ENCODE measurements at places on chromosomes 5 and 9. TPM values are rescaled to one million over a fixed set of nuclear protein-coding genes. Genes with fewer than 3 reads are reported as not detected.

ARHGAP26 gene
- total RNA-seq, result 2.3 TPM

RBM22 gene
- 25.5 TPM for total RNA-seq

SLC6A3 gene
- not detected for total RNA-seq

CPLANE1 gene
- total RNA-seq, result 11.7 TPM

SKP2 gene
- 45.8 TPM for total RNA-seq

TXNDC8 gene
- total RNA-seq, result not detected

PCDHGA4 gene
- 8.2 TPM for total RNA-seq

RGS7BP gene
- total RNA-seq, result 0.85 TPM

UAP1L1 gene
- 16.1 TPM for total RNA-seq

PFN3 gene
- not detected for total RNA-seq

NKD2 gene
- total RNA-seq, result 1.2 TPM

WDR5 gene
- total RNA-seq, result 22.0 TPM

KIAA1958 gene
- total RNA-seq, result 2.5 TPM

PCDHB10 gene
- 1.7 TPM for total RNA-seq

SLC27A6 gene
- total RNA-seq, result not detected

IRX1 gene
- 0.19 TPM for total RNA-seq

NEUROG1 gene
- total RNA-seq, result not detected

LCN15 gene
- not detected for total RNA-seq

TTC1 gene
- total RNA-seq, result 58.7 TPM

All from regular cardiac myocyte (primary cell).